NCI-H1092 (cell line): ENCODE measurements at places on chromosomes 3 and 15.

GRCh38 chr15:63986185-63986680 lies 60.1 kb downstream of the DAPK2 start:
- no peak for DNase-seq

DNA sequence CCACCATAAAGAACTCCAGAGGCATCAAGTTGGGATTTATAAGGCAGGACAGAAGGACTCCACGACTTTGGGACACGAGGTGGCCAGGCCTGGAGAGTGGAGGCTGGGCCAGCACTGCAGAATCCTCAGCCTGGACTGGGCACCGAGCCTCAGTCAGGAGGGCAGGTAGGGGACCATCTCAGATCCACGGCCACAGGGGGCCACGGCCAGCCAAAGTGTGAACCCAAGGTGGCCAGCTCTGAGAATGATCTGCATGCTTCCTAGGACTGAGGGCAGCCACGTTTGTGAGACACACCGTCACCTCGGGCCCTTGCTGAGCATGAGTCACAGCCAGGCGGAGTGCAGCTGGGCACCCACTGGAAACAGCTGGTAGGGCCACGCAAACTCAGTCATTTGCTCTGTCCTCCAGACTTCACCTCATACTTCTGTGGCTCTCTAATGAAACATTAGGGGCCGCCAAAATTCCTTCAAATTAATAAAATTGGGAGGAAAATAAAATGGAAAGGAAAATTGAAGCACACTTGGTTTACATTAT lies 65.8 kb downstream of the CTNNB1 start:
- no peak for DNase-seq

DNA sequence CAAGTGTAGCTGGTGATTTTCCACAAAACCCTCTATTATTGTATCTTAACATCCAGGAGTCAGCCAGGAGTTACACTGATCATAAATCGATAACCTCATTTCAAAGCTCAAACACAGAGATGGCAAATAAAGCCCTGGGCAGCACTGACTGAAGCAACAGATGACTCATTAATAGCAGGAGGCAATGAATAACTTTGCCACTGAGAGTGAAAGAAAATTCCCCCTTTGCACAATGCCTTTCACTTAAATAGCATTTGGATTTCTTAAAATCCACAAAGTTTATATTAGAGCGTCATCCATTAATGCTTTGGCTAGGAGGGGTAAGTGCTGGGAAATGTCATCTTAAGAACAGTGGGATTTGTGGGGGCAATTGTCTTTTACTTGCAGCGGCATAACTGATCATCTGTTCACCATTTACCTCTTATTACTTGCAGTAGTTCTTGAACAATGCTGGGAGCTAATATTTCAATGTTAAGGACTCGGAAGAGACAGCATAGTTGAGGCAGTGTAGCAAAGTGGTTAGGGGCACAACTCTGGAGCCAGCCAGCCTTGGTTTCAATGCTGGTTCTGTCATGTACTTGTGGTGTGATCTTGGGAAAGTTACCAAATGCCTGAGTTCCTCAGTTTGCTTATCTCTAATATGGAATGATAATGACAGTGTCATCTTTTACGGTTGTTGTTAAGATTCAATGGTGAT lies 630.4 kb upstream of the TBL1XR1 start:
- DNase-seq: no peak

DNA sequence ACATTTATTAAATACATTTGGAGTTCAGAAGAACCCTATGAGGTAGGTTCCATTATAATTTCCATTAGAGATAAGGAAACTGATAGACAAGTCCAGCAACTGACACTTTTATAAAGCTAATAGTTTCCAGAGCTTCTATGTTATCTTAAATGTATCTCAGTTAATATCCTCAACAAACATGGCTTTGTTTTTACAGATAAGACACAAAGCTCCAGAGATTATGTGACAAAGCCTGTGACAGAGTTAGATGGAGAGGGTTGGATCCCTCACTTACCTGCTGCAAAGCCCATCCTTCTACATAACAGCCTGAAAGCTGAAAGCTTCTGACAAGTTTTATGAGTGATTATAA lies 473 bp upstream of the COMMD2 start:
- DNase-seq: no peak

- no peak for DNase-seq
Observed at GRCh38 chr3:124981472-124981871, 46.9 kb upstream of the MUC13 start.

DNA sequence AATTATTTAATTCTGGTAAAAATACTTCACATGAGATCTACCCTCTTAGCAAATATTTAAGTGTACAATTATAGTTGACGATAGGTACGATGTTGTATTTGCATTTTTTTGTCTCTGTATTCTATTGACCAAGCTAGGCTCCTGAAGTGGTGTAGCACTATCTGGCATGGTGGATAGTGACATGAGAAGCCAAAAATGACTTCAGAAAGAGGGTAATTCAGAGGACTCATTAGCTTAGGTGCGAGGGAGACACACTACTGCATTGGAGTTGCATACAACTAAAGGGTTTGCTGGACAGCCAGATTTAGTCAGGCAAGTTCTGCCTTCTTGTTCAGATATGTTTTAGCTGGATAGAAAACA lies 50.6 kb downstream of the KBTBD8 start:
- no peak for DNase-seq

DNA sequence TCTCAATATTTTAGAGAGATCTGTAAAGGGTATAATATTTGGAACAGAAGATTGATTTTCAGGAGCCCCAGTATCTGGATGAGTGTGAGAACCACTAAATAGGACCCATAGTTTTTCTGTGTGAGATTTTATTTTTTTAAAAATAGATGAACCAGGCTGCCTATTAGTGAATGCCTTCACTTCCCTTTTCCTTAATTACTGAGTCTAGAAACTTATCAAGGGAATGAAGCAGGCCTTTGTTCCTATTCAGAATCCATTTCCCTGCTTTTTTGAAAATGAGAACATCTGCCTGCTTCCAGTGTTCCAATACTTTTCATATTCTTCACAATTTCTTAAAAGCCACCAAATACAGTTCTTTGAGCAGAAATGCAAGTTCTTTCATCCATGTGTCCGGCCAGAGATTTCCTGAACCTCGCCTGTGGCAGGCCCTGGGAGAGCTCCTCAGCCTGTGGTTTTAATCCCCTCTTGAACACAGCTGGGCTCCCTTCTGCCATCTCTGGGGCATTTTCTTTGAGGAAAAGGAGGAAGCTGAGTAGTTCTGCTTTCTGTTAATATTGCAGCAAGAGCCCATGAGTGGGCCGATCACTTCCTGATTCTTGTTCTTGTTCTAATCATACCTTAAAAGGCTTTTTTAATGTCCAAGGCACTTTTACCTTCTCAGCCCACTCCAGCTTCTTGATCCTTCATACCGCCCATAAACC lies 4.7 kb downstream of the EHD4 start:
- no peak for DNase-seq

- no peak for DNase-seq
Observed at GRCh38 chr3:157807280-157807679, 298.9 kb downstream of the SHOX2 start.

- DNase-seq: no peak
Observed at GRCh38 chr15:73620078-73620477, 13.1 kb downstream of the NPTN start.

DNA sequence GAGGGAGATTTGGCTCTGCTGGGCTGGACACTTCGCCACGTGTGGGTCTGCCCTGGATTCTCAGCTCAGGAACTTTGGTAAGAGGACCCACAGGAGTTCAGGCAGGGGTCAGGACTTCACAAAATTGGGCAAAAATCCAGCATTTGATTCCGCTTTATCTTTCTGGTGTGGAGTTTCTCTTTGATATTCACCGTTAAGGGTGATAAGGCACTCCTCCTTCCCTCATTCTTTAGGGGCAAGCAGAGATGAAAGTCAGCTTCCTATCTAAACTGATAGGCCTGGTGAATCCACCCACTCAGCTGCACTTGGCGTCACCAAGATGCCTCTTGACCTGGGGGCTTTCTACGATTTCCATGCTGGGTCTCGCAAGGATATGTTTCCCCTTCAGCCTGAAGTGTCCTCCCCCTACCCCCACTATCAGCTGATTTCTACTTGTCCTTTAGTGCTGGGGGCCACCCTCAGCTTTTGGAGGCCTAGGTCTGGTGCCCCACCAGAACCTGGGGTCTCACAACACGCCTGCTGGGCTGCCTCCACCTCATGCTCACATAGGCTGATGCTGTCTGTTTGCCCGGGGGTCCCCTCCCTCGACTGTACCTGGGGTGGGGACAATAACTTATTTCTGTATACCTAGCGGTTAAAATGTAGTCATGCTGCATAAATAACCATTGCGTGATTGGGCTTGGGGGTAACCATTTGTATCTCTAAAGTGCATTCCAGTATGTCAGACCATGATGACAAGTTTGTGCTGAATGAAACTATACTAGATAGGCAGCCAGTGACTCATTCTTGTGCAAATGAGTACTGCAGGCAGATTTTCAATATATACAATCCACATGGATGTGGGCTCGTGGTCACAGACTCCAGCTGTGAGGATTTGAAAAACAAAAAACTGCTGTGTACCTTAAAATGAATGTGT lies 248.3 kb downstream of the ADAMTS17 start:
- no peak for DNase-seq

DNA sequence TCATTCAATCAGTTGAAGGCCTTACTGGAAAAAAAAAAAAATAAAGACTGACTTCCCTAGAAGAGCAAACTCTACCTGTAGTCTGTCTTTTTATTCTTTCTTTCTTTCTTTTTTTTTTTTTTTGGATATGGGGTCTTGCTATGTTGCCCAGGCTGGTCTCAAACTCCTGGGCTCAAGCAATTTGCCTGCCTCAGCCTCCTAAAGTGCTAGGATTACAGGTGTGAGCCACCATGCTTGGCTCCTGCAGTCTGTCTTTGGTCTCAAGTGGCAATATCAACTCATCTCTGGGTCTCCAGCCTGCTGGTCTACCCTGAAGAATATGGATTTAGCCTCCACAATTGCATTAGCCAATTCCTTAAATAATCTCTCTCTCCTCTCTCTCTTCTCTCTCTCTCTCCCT lies 167.7 kb upstream of the P2RY1 start:
- DNase-seq: no peak

DNA sequence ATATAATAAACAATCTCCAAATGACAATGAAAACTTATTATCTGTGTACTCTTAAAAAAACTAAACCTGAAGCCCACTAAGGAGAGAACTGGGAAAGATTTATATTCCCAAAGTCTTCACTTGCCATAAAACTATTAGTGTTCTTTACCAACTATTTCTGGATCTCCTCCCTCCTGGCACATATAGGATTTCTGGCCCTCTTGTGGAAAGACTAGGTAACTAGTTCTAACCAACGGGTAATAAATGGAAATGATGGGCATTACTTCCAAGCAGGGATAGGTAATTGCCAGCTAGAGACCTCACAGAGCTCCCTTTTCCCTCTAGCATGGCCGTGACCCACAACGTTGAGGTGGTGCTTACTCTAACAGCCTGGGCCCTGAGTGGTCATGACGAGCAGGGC lies 110.1 kb downstream of the DNAH12 start:
- no peak for DNase-seq

GRCh38 chr3:76585794-76586392 lies 454.0 kb upstream of the ROBO2 start:
- DNase-seq: no peak

GRCh38 chr15:91338766-91339165 lies 238.7 kb downstream of the SV2B start:
- DNase-seq: no peak

GRCh38 chr15:55267401-55268175 lies 22.0 kb downstream of the RAB27A start:
- DNase-seq: no peak

DNA sequence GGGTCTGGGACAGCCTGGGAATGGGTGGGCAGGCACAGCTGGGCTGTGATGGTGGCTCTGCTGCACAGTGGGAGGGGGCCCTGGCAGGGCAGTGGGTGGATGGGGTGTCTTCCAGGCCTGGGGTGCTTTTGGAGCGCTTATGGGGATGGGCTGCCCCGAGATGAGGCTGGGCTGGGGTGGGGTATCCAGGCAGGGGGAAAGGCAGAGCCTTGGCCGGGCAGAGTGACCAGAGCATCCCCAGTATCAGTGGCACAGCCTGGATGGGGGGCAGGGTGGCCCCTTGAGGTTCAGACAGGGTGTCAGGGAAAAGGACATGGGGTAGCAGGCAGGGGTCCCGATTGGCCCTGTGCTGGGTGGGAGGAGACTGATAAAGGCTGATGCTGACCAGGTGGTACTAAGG lies 26.6 kb downstream of the HDAC11 start:
- DNase-seq: no peak
